ENCODE measurements at places on chromosomes 12 and 14.

DNA sequence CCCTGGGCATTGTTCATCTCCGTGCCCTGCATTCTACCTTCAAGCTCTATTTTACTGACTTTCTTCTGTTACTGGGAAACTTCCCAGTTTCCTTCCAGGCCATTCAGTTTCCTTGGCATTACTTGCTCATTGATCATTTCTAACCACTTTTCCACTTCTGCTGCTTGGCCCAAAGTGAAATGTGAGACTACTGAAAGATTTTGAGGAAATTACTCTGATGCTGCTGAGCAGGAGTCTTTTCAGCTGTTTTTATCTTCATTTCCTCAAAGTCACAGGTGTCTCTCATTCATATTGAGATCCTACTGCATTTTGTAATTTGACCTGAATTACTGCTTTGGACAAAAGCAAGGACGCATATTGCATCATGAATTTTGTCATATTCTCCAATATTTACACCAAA lies 26.4 kb upstream of the DBX2 start:
- no peaks in the 10 kb centered on the region for H3K36me3 ChIP-seq
- no peak overlapping the region for H3K4me3 ChIP-seq
- no peaks in the 10 kb centered on the region for H3K27me3 ChIP-seq
- no peak for DNase-seq
- H3K27ac ChIP-seq, result no peak overlapping the region

GRCh38 chr12:25713264-25713663 lies 160.2 kb upstream of the LMNTD1 start:
- no peak overlapping the region for H3K4me3 ChIP-seq
- H3K4me1 ChIP-seq, result no peaks in the 10 kb centered on the region
- H3K36me3 ChIP-seq, result no peaks in the 10 kb centered on the region
- DNase-seq, result no peak
- H3K27ac ChIP-seq, result no peak overlapping the region

DNA sequence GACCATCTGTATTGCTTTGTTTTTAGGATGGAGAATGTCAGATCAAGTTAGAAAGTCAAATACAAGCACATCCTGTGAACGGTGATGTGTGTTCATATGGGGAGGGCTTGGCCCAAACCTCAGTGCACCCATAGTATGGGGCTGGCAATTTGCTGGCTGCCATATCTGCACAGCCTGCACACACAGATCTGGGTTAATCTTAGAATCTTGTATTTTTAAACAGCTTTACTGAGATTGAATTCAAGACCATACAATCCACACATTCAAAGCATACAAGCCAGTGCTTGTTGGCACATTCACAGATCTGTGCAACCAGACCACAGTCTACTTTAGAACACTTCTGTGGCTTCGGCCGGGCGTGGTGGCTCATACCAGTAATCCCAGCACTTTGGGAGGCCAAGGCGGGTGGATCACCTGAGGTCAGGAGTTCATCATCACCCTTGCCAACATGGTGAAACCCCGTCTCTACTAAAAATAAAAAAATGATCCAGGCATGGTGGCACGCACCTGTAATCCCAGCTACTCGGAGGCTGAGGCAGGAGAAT lies 90.4 kb downstream of the CCDC92 start:
- H3K36me3 ChIP-seq, result no peaks in the 10 kb centered on the region
- DNase-seq, result no peak
- H3K27ac ChIP-seq, result no peak overlapping the region
- H3K4me3 ChIP-seq, result no peak overlapping the region
- no peaks in the 10 kb centered on the region for H3K27me3 ChIP-seq
- no peaks in the 10 kb centered on the region for H3K4me1 ChIP-seq

- H3K36me3 ChIP-seq, result no peaks in the 10 kb centered on the region
- no peaks in the 10 kb centered on the region for H3K4me1 ChIP-seq
- H3K27me3 ChIP-seq, result no peaks in the 10 kb centered on the region
- H3K27ac ChIP-seq, result no peak overlapping the region
- H3K4me3 ChIP-seq, result no peak overlapping the region
- DNase-seq, result no peak
Measured at GRCh38 chr12:60169904-60170303, 574.1 kb downstream of the SLC16A7 start.

GRCh38 chr12:823028-823698 lies 70.8 kb downstream of the WNK1 start:
- DNase-seq, result peak; percentile 90
- peaks cover 30% of the 10 kb centered on the region for H3K36me3 ChIP-seq
- peak overlapping the region; percentile 93 for H3K27ac ChIP-seq
- H3K4me1 ChIP-seq, result peaks cover 54% of the 10 kb centered on the region

- H3K27ac ChIP-seq, result no peak overlapping the region
- peaks cover 8% of the 10 kb centered on the region for H3K4me1 ChIP-seq
- no peak overlapping the region for H3K4me3 ChIP-seq
- DNase-seq, result no peak
- H3K36me3 ChIP-seq, result no peaks in the 10 kb centered on the region
- no peaks in the 10 kb centered on the region for H3K27me3 ChIP-seq
Measured at GRCh38 chr14:23112359-23113178, 6.5 kb downstream of the CEBPE start.

DNA sequence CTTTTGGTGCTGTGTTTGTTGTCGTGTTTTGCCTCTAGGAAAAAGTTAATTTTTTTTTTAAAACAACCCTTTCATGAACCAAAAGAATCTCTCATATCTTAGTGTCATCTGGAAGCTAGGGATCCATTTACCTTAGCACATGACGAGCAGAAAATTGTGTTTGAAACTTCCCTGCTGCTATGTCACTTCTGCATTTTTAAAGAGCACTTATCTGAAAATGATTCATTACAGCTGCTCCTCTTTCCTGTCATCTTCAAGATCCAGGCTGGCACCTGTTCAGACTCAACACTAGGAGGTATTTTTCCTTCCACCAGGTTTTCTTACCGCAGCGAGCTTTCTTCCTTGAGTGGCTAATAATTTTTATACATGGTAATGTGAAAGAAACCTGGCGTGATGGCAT lies 67.0 kb downstream of the EML1 start:
- H3K4me3 ChIP-seq, result no peak overlapping the region
- no peaks in the 10 kb centered on the region for H3K4me1 ChIP-seq
- no peaks in the 10 kb centered on the region for H3K36me3 ChIP-seq
- H3K27ac ChIP-seq, result no peak overlapping the region

DNA sequence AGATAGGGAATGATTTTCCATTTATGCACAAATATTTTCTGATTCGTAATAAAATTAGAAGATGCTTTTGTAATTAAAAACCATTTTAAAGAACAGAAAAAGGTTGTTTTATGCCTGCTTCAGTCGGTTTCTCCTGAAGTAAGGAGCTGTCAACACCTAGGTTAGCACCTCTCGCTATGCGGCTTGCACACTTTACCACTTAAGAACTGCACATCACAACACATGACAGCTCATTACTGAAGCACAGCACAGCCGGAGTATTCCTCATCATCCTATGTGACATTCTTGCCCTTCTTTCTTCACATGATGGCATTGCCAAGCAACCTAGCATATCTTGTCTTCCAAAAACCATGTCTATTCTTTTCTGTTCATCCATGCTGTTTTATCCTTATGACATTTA lies 5.4 kb upstream of the WIF1 start:
- H3K4me1 ChIP-seq, result no peaks in the 10 kb centered on the region
- H3K27ac ChIP-seq, result no peak overlapping the region
- no peak overlapping the region for H3K4me3 ChIP-seq
- no peak for DNase-seq
- H3K36me3 ChIP-seq, result no peaks in the 10 kb centered on the region

GRCh38 chr12:13197526-13198143 lies 1.1 kb downstream of the EMP1 start:
- H3K27me3 ChIP-seq, result no peaks in the 10 kb centered on the region
- no peaks in the 10 kb centered on the region for H3K36me3 ChIP-seq
- no peak overlapping the region for H3K4me3 ChIP-seq
- no peak for DNase-seq
- H3K4me1 ChIP-seq, result no peaks in the 10 kb centered on the region

GRCh38 chr12:103884316-103884715 lies 43.3 kb upstream of the NT5DC3 start:
- peak; percentile 74 for DNase-seq
- H3K27me3 ChIP-seq, result no peaks in the 10 kb centered on the region

GRCh38 chr14:74563233-74563585 lies 48.8 kb downstream of the LTBP2 start:
- 0 out of 2 replicates have a peak, but pooled peaks cover 4% of the 10 kb centered on the region for H3K4me1 ChIP-seq
- no peak overlapping the region for H3K4me3 ChIP-seq
- no peaks in the 10 kb centered on the region for H3K36me3 ChIP-seq
- DNase-seq, result no peak

DNA sequence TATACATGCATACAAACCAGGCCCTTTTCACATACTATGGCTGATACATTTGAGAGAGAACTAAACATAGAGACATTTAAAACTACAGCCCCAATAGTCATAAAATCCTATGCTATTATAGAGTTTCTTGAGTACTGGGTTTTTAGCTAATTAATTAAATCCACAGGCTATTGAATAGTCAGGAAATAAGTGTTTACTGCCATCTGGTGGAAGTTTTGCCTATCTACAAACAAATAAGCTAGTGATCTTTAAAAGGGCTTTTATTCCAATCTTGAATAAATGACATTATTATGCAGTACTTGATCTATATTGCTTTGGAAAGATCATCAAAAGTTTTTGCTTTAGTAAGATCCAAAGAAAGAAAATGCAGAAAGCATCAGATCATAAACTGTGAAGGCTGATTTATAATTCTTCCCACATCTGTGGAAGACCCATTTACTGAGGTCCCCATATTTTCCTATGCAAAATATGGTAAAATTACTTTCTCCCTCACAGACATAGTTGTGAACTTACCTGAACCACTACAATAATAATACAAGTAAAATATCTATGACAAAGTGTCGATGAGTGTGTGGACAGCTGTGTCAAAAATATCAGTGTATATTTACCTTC lies 131.3 kb downstream of the ITPR2 start:
- H3K27me3 ChIP-seq, result no peaks in the 10 kb centered on the region
- H3K4me3 ChIP-seq, result no peak overlapping the region
- peaks cover 17% of the 10 kb centered on the region for H3K36me3 ChIP-seq
- H3K4me1 ChIP-seq, result peaks cover 54% of the 10 kb centered on the region

DNA sequence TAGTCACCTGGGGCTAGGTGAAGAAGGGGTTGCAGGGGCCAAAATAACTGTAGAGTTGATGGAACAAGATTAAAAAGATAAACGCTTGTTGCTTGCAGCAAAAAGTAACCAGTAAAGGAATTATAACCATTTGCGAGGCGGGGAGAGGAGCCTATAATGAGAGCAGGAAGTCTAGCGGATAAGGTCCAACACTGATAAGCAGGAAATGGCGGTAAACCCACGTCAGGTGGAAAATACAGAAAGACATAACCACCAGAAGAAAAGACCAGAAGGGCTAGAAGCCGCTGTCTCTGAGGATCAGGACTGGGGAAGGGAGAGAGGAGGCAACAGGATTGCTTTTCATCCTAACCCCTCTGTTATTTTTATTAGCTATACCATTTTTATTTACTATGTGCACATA lies 303.3 kb downstream of the DPF3 start:
- H3K4me3 ChIP-seq, result no peak overlapping the region
- no peak for DNase-seq
- peaks cover 15% of the 10 kb centered on the region for H3K4me1 ChIP-seq
- H3K27ac ChIP-seq, result no peak overlapping the region
- no peaks in the 10 kb centered on the region for H3K36me3 ChIP-seq
- H3K27me3 ChIP-seq, result no peaks in the 10 kb centered on the region

DNA sequence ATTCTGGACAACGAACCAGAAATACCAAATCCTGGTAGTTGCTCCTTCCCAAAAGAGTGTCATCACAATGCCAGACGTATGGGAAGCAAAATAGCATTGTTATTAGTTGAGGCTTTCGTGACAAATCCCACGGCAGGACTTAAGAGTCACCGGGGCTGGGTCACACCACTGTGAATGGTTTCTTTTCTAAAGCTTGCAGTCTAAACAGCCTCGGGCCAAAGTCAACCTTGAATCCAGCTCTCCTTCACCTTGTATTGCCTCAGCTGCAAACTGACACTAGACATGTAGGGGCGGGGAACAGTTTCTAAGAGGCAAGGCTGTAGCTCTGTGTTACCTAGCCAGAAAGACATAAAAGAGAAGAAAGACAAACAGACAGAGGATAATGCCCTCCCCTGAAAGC lies 734.8 kb downstream of the MED13L start:
- no peaks in the 10 kb centered on the region for H3K36me3 ChIP-seq
- DNase-seq, result no peak
- H3K4me1 ChIP-seq, result no peaks in the 10 kb centered on the region
- no peaks in the 10 kb centered on the region for H3K27me3 ChIP-seq

GRCh38 chr12:106907411-106907810 lies 48.3 kb upstream of the TMEM263 start:
- H3K4me1 ChIP-seq, result peaks cover 14% of the 10 kb centered on the region
- H3K27me3 ChIP-seq, result 0 out of 2 replicates have a peak, but pooled peaks cover 2% of the 10 kb centered on the region
- H3K36me3 ChIP-seq, result no peaks in the 10 kb centered on the region
- H3K4me3 ChIP-seq, result no peak overlapping the region
- no peak for DNase-seq

GRCh38 chr14:102828151-102828550 lies 50.9 kb downstream of the TRAF3 start:
- no peak overlapping the region for H3K4me3 ChIP-seq
- peaks cover 75% of the 10 kb centered on the region for H3K4me1 ChIP-seq
- peaks cover 35% of the 10 kb centered on the region for H3K36me3 ChIP-seq
- no peak overlapping the region for H3K27ac ChIP-seq
- DNase-seq, result no peak
- no peaks in the 10 kb centered on the region for H3K27me3 ChIP-seq

GRCh38 chr14:100341301-100342031 lies 18.3 kb downstream of the SLC25A47 start:
- H3K4me1 ChIP-seq, result peaks cover 32% of the 10 kb centered on the region
- peak; percentile 88 for DNase-seq
- 0 out of 2 replicates have a peak, but pooled peaks cover 3% of the 10 kb centered on the region for H3K36me3 ChIP-seq
- no peaks in the 10 kb centered on the region for H3K27me3 ChIP-seq
- peak overlapping the region; percentile 81 for H3K27ac ChIP-seq

- no peaks in the 10 kb centered on the region for H3K4me1 ChIP-seq
- H3K27ac ChIP-seq, result no peak overlapping the region
- 0 out of 2 replicates have a peak, but pooled peaks cover 3% of the 10 kb centered on the region for H3K27me3 ChIP-seq
- no peak for DNase-seq
- H3K4me3 ChIP-seq, result no peak overlapping the region
Measured at GRCh38 chr14:83830316-83830715, 1699.6 kb upstream of the FLRT2 start.

- no peaks in the 10 kb centered on the region for H3K36me3 ChIP-seq
- peaks cover 4% of the 10 kb centered on the region for H3K4me1 ChIP-seq
- no peak overlapping the region for H3K27ac ChIP-seq
Measured at GRCh38 chr12:43336962-43337555, 214.9 kb downstream of the ADAMTS20 start.

- DNase-seq, result no peak
- H3K4me1 ChIP-seq, result no peaks in the 10 kb centered on the region
- no peak overlapping the region for H3K4me3 ChIP-seq
Measured at GRCh38 chr12:48379794-48380193, 29.1 kb upstream of the ZNF641 start.
